ENCODE measurements at places on chromosomes 2 and 18.

GRCh38 chr2:130251535-130251872 is 53.3 kb upstream of the TUBA3E start:
- no peak for DNase-seq

- DNase-seq: no peak
These were observed 30.1 kb downstream of the KCTD18 start for GRCh38 chr2:200479692-200480265.

DNA sequence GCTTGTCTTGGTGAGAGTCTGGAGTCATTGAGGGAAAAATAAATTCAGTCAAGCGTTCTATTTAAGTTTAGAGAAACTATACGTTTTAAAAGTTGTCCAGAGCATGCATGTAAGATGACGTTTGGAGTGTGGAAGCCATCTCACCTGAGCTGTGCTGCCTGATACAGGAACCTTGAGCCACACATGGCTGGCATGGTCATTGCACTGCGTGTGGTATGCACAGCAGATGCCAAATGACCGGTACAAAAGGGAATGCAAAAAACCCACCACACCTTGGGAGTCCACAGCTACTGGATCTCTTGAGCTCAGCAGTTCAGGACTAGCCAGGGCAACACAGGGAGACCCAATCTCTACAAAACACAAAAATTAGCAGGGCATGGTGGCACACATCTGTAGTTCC is 4.3 kb downstream of the MZT2B start:
- no peak for DNase-seq

GRCh38 chr2:58834404-58834803 is 593.3 kb upstream of the FANCL start:
- no peak for DNase-seq

GRCh38 chr2:127618551-127619202 is 27.3 kb upstream of the GPR17 start:
- no peak for DNase-seq

- no peak for DNase-seq
These were observed 8.3 kb downstream of the ARHGAP28 start for GRCh38 chr18:6737833-6738232.

DNA sequence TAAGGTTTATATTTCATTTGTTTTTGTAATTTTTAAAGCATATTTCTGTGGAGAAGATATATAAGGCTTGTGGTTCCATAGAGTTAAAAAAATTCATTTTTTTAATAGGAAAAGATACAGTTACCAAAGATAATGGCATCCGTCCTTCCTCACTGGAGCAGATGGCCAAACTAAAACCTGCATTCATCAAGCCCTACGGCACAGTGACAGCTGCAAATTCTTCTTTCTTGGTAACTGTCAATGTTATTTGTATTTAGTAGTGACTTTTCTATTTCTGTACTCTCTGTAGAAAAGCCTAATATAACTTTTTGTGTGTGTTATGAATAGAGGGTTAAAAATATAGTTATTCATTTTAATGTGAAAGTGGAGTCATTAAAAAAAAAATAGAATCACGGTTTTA is 35.1 kb downstream of the HADHB start:
- no peak for DNase-seq
